ENCODE measurements at places on chromosomes 13 and 19.

DNA sequence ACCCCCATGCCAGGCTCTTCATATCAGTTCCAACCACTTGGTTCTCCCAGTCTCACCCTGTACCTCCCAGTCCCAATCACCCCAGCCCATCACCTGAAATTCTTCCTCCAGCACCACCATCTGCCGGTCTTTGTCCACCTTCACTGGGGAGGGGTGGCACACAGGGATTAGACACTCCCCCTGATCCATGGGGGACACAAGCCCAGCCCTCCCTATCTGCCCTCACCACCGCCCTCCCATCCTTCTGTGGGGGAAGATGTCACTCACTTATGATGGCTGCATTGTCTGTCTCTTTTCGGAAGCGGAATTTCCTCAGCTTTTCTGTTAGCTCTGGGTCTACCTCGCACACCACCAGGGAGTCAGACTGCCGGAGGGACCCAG, 685 bp downstream of the GMFG start:
- no peak for DNase-seq

DNA sequence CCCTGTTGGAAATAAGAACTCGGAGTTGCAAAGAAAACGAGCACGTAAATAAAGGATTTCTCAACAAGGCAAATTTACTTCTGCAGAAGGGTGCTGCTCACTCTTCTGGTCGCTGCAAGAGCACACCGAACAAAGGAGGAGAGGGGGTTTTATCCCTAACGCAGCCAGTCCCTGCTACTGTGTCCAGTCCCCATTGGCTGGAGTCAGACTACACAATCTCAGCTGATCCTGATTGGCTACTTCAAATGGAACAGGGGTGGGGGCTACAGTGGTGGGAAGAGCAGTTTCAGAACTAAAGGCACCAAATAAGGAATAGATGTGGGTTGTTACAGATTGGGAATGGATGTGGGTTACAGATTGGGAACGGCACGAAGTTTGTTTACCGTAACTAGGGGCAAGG, 63.9 kb upstream of the MCF2L start:
- no peak for DNase-seq

DNA sequence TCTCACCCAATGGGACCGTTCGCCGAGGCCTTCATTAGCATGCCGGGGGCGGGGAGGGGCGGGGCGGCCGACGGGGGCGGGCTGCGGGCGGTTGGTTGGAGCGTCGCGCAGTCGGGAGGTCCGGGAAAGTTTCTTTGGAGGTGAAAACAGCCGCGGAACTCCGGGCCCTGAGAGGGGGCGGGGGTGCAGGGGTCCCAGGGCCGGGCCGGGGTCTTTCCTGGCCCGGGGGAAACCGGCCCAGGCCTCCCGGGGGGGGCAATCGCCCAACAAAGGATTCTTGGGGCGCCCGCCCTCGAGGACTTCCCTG, at the start of gene HMG20B:
Gene HMG20B (plus strand): TSS at position 90 of the 307 bp plus-strand sequence. CDS start 366 bp downstream, outside the sequence.
- no peak for DNase-seq

DNA sequence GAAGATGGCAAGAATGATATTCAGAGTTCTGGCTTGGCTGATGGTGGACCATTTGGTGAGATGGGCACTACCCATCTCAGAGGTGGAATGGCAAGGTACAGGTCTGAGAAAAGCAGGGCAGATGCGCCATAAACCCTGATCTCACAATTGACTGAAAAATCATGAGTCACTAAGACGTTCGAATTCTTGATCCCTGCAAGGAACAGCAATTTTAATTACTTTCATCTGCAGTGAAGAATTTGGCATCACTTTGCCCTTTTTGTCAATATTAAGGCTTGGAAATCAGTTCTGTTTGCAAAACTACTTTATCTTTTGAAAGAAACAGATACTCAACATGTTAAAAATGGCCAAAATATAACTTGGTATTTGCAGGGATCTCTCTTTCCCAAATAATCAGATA, 38.1 kb downstream of the HTR2A start:
- no peak for DNase-seq

GRCh38 chr13:46656786-46657185, 103.8 kb downstream of the LRCH1 start:
- DNase-seq = no peak

GRCh38 chr19:39512988-39513387, 2.0 kb upstream of the SELENOV start:
- DNase-seq = no peak

DNA sequence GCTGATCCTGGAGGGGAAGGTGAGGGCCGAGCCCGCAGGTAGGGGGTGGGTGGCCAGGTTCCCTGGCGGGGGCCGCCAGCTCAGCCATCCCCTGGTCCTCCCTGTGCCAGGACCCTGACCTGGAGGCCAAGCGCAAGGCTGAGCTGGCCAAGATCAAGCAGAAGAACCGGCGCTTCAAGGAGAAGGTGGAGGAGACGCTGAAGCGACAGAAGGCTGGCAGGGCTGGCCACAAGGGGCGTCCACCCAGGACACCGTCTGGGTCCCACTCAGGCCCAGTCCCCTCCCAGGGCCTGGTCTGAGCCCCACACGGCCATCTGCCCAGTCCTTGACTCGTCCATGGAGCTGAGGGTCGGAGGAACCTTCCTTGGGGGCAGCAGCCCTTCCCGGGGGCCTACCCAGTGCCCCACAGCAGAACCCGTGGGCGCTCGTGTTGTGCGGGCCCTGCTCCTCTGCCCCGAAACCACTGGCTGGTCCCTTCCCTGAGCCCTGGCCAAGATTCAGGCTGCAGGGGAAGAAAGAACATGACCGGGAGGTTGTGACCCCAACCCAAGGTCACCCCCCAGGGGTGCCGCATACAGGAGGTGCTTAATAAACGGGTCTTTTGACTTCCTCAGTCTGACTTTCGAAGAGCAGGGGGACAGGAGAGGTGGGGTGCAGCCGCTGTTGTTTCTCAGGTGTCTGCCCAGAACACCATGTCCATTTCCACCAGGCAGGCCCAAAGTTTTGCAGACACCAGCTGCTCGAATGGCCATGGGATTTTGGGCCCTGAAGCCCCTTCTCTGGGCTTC, 8.7 kb downstream of the DDX49 start:
- no peak for DNase-seq

- DNase-seq = no peak
Observed at GRCh38 chr19:19169236-19170052, 619 bp downstream of the MEF2B start.

GRCh38 chr13:44436589-44437337, 63.1 kb downstream of the SERP2 start:
- DNase-seq = peak; percentile 11

DNA sequence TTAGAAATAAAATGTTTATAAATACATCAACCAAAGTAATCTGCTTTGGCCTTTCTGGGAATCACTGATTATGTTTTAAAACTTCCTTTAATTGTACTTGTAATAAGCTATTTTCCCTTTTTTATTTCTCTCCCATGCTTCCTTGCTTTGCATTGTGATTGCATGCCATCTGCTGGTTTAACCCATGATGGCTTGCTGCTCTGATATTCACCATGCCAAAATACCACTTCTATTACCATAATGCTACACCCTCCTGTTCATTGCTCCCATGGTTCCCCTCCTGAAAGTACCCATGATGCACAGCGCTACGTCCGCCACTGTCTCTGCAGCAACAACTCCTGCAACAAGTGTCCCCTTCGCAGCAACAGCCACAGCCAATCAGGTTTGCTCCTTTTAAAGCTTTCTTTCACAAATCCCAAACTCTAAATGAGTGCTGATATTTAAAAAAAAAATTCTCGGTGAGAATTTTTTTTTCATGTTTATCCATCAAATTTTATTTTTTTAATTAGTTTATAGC, 67.7 kb upstream of the RAP2A start:
- DNase-seq = no peak

DNA sequence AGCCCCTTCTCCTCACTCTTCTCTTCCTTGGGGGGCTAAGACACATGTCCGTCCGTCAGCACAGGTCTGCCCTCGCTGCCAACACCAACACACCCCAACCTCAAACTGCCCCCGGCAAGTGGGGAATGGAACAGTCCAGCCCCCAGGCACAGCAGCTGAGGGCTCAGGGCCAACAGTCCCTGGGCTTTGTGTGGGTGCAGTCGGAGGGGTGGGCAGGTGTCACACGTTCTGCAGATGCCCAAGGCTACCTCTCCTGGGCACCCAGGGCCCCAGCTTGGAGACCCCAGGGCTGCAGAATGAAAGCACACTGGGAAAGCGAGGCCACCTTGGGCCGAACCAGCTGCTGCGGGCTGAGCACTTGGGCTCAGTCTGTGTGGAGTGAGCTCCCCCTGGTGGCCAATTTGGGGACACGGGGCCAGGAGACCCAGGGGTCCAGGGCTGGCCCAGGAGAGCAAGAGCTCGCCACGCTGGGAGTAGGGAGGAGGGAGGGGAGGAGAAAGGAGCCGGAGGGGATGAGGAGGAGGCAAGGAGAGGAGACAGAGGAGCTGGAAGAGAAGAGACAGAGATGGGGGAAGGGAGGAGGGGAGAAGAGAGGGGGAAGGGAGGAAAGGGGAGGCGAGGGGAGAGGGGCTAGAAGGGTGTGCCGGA, 14.0 kb upstream of the ATP8B3 start:
- DNase-seq = peak; percentile 63

DNA sequence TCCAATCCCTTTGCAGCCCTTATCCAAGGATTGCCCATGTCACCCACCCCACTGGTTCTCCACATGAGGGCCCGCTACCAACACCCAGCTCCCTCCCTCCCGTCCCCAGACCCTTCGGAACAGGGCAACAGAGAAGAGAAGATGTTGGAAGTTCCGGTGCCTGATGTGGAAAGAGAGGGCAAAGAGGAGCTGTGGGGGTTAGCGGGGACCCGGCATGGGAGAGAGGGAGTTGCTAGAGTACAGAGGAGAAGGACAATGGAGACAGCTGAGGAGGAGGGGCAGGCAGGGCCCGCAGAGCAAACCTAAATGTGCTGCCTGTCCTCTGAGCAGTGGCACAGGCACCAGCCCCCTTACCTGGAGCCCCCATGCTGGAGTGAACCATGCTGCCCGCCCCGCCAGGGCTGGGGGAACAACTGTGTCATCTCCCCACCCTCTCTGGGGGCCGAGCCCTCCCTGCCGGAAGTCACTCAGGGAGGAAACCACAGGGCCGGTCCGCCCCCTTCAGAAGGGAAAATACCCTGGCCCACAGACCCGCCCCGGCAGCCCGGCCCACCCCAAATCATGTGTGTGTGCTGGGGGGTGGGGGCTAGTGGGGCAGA, at the start of gene POU2F2:
Gene POU2F2 (minus strand): TSS at position 417 of the 599 bp plus-strand sequence. CDS start 35 bp downstream, at position 382.
- peak; percentile 79 for DNase-seq

DNA sequence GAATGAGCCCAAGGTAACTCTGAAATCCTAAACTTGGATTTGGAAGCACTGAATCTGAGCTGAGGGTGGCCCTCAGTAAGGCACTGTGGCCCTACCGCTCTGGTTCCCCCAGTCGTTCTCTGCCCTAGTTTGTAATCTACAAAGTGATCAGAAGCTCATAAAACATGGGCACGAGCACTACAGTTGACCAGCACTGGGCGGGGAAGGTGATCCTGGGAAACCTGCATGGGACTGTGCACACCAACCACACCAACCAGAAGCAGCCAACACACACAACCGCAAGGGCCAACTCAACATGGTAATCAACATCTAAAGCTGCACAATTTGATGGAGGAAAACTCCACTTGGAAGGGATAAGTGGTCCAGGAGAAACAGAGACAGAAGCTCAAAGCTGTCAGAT, 22.9 kb downstream of the SLC7A1 start:
- no peak for DNase-seq

GRCh38 chr13:33204130-33204927, 81.2 kb downstream of the STARD13 start:
- no peak for DNase-seq

DNA sequence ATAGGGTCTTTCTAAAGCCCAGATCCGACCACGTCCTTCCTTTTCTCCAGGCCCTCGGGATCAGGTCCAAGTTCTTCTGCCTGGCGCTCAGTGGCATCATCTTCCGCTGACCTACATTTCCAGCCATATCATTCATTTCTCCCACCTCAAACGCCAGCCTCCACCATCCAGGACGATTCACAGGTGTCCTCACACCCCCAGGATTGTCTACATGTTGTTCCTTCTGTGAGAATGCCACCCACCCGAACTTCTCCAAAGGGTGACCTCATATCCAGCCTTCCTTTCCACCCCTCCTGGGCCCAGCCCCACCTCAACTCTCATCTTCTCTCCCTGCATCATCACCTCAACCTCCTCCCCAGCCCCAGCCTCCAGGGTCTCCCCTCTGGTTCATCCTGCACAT, 4.7 kb upstream of the KLK5 start:
- no peak for DNase-seq

DNA sequence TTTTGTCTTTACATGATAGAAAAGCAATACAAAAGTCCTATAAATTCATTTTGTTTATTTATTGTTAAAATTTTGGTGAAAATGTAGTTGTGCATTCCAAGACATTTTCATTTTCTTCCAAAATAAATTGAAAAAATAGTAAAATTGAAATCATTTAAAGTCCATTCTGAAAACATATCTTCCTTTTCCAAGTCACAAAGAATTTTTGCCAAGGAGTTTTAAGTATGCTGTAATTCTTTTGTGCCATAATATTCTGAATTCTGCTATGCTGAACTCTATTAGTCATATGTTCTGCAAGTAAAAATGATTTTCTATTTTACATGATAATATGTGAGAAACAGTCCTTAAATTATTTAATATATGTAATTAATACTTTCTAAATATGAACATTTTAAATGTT, 879.6 kb upstream of the SLC10A2 start:
- no peak for DNase-seq

DNA sequence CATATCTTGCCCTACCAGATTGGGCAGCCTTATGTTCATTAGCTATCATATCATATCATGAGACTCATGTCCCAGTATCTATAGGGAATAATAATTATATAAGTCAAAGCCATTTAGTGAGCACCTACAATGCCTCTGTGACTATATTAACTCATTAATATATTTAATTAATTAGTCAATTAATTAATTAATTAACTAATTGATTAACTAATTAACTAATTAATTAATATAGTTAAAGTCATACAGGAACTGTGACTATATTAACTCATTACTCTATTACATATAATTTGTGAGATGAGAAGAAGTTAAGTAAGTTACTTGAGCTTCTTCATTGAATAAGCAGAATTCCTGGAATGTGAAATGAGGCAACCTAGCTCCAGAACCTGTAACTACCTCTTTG, 588.3 kb upstream of the SLITRK1 start:
- DNase-seq = no peak

DNA sequence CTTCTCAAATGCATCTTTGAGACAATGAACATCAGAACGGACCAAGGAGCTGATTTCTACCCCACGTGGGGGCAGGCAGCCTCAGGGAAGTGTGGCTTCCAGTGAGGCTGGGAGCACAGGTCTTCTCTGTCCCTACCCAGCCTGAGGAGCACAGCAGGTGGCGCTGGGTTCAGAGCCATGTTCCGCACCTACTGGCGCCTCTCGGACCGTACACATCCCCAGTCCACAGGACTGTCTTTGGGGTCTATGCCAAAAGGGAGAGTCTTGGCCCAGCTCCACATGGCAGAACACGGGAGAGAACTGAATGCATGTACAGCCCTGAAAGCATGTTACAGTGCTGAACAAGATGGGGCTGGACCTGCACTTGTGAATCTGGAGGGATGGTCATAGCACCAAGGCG, 22.6 kb downstream of the SUGP1 start:
- DNase-seq = no peak

DNA sequence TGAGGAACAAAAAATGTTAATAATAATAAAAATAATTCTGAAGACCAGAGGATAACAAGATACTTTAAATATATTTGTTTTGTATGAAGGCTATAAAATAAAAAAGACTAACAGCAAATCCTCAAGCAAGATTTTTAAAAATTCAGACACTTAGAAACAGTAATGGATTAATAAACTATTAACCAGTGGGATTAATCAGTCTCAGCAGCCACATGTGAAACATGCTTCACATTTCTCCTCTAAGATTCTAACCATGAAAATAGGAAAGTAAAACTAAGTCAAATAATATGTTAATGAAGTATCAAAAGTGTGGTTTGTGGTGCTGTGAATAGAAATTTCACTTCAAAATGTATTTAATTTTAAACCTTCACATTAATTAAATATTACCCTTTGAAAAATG, 57.4 kb downstream of the KCNRG start:
- DNase-seq = no peak

All from activated T-cell treated with anti-CD3 and anti-CD28 coated beads for 48 hours (primary cell).